ENCODE measurements at places on chromosomes 2 and 18.

GRCh38 chr2:185633621-185634020 is 105.0 kb upstream of the FSIP2 start:
- no peak for DNase-seq

GRCh38 chr2:102050854-102051391 is 59.2 kb downstream of the IL1R2 start:
- no peak for DNase-seq

DNA sequence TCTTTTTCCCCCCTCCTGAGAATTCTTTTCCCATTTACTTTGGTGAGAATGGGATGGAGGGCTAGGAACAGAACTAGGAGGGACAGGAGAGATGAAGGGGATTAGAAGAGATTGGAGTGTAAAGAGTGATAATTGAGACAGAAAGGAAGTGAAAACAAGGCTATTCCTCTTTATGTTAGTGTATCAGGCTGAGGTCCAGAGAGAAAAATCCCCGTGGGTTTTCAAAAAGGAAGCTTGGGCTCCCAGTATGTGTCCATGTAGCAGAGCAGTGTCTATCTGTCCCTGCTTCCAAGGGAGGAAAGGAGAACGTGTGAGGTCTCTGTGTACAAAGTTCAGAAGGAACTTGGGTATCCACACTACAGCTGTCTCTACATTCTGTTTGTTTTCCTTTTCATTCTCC is 59.9 kb upstream of the KCNE4 start:
- no peak for DNase-seq

DNA sequence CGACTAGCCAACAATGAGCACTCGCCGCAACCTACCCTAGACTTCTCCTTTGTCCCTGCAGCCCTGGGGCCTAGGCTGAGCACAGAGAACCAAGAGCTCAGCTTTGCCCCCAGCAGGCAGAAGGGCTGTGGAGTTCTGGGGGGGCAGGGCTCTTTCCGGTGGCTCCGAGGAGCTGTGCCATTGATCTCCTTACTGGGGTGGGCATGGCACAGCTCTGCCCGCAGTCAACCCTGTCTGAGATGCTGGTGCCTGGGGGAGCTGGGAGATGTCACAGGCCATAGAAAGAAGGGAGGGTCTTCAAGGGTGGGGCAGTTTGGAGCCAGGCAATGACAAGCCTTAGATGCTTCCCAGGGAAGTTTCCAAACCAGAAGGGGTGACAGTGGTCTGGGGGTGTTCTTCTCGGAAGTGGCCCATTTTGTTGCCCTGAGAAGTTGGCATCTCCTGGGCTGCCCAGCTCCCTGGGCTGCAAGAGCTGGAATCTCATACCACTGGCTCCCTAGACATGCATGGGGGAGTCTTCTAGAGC is 14.1 kb upstream of the GPR55 start:
- DNase-seq, result no peak

DNA sequence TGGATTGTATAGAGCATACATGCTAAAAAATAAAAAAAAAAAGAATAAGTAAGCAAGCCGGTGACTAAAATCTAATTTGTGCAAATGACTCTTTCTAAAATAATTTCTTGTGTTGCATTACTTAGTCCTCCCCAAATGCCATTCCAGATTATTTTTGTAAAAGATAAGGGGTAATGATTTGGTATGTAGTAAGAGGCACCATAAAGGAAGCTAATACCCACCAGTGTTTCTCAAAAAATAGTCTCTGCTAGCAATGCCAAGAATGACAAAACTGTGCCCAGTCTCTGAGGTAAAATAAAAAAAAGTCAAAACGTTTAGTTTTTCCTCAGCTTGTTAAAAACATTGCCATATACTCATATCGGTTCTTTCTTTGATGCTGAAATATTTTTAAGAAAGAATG is 2.7 kb downstream of the METTL5 start:
- DNase-seq, result no peak

DNA sequence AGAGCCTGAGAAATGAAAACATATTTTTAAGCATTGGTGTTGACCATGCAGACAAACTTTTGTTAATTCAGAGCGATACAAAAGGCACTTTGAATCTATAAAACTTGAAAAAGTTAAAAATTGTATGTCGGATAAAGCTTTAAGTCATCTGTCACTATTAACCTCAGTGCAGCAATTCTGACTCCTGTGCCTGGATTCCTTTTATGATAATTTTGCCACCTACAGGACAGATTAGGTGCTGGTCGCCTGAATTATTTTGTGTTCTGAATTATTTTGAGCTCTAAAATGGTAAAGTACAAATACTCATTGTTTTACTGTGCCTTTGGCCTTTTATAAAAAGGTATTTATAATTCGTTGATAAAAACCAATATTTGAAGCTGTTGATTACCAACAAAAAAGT is 19.4 kb upstream of the RNF138 start:
- no peak for DNase-seq

- no peak for DNase-seq
Observed at GRCh38 chr18:29041976-29042375, 865.0 kb upstream of the CDH2 start.

GRCh38 chr2:58291726-58292438 is 50.8 kb upstream of the FANCL start:
- DNase-seq, result no peak

DNA sequence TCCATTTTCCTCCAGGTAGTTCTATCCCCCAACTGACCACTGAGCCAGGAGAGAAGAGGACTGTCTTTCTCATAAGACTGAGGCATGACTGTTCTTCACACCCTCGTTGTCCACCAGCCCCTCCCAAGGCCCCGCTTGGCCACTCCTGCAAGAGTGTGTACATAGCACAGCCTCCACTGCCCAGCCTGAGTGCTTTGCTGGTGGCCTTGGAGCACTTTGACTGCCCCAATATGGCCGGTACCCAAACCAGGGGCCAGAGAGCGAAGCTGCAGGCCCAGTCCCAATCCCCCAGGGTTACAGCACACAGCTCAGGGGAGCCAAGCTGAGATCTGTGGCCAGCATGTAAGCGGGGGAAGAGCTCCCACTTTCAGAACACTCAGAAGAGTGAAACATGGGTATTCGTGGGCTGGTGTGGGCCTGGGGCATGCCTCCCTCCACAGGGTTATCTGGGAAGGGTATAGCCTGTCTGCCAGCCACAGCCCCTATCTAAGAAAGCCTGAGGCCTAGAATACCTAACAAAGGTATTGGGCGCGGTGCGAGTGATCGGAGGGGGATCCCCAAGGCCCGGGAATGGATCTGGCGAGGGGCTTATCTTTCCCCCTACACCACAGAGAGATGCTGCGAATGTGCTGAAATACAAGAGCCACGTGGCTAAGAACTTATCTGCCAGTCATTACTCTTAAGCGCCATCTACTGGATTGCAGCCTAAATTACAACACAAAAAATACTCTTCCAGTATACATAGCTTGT is 163.8 kb downstream of the WDPCP start:
- no peak for DNase-seq

Data from stimulated activated CD4-positive, alpha-beta T cell treated with anti-CD3 and anti-CD28 coated beads, Interleukin-4, amount 100 ng/mL, for 4 hours (primary cell).